ENCODE measurements at places on chromosomes 7 and 10.

GRCh38 chr10:7572391-7572790 lies 94.4 kb downstream of the ITIH5 start:
- DNase-seq: no peak

DNA sequence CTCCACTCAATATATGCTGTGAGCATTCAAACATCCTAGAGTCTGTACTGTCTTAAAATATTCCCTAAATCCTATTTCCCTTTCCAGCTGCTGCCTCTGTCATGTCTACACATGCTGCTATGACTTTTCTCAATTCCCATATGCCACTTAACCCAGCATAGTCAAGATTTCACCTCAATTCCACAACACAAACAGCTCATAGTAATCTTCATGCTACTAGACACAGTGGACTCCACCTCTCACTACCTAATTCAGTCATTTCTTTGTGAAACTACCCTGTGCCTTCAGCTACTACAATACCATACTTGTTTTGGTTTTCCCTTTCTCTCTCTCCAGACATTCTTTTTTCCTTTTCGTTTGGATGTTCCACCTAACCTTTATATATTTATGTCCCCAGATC lies 45.5 kb downstream of the GSAP start:
- no peak for DNase-seq

GRCh38 chr7:39904077-39904486 lies 46.0 kb upstream of the CDK13 start:
- no peak for DNase-seq

GRCh38 chr10:99233000-99233688 lies 2.5 kb downstream of the HPSE2 start:
- no peak for DNase-seq

- DNase-seq: no peak
Observed at GRCh38 chr10:58574058-58574457, 61.4 kb downstream of the BICC1 start.

- DNase-seq: peak; percentile 74
Observed at GRCh38 chr10:102642736-102643335, 1.4 kb upstream of the TRIM8 start.

GRCh38 chr10:107717046-107717445 lies 552.5 kb upstream of the SORCS1 start:
- no peak for DNase-seq

GRCh38 chr7:47239931-47240421 lies 341.9 kb downstream of the TNS3 start:
- DNase-seq: no peak

- no peak for DNase-seq
Observed at GRCh38 chr7:80357530-80357929, 154.3 kb downstream of the GNAT3 start.

GRCh38 chr7:102843850-102844249 lies 69.0 kb upstream of the LRRC17 start:
- no peak for DNase-seq

GRCh38 chr7:19621740-19622139 lies 87.1 kb downstream of the POLR1F start:
- no peak for DNase-seq

DNA sequence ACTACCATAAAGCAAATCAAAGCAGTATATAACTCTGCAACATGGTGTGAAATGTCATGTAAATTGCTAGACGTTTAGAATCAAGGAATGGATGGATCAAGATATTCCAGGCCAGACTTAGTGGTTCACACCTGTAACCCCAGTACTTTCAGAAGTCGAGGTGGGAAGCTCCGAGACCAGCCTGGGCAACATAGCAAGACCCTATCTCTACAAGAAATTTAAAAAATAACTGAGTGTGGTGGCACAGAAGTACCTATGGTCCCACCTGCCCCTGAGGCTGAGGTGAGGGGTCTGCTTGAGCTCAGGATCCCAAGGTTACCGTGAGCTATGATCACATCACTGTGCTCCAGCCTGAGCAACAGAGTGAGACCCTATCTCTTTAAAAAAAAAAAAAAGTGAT lies 2.8 kb upstream of the EZH2 start:
- no peak for DNase-seq

DNA sequence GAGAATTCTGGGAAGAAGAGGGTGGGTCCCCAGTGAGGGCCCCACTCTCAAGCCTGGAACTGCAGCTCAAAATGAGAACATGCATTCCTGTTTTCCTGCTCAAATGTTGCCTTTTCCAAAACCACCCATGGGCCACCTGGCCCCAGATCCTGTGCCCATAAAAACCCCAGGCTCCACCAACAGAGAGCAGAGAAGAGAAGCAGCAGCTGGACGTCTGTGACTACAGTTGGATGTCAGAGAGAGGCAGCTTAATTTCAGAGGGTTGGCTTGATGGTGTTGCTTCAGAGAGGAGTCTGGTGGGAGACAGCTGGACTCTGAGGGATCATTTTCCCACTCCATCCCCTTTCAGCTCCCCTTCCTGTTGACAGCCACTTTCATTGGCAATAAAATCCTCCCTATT lies 256.4 kb downstream of the FZD1 start:
- peak; percentile 35 for DNase-seq

DNA sequence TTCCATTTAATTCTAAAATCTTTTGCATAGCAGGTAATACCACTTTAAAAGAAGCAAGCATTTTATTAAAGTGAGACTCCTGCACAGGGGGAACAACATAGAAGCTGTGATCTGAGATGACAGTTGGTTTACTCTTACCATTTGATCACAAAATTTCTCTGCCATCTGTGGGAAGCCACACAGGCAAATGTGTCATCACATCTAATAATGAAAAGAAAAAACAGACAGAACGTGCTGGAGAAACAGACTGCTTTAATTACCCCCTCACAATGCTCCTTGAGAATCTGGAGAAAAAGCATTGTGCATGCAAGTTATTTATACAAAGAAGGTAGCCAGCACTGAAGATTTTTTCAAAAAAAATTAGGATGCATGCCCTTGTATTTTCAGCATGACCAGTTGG lies 165.2 kb upstream of the PTER start:
- peak; percentile 89 for DNase-seq

DNA sequence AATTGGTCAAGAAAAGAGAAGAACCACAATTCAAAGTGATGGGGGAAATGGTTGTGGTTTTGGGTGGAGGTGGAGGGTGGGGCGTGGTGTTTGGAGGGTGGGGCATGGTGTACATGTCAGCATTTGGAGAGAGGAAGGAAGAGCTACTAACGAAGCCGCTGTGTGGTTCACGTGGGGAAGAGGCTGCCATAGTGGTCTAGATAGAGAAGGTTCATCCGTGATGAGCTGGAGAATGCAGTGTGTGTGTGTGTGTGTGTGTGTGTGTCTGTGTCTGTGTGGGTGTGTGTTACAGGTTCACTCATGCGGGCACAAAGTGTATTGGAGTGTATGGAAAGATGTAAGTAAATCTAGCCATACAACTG lies 6.1 kb upstream of the VCL start:
- DNase-seq: no peak

- no peak for DNase-seq
Observed at GRCh38 chr7:124399941-124400340, 365.7 kb downstream of the GPR37 start.

GRCh38 chr7:86968618-86969017 lies 90.8 kb downstream of the ELAPOR2 start:
- DNase-seq: peak; percentile 45

- DNase-seq: no peak
Observed at GRCh38 chr7:66323114-66323796, 118.1 kb downstream of the TPST1 start.

- DNase-seq: no peak
Observed at GRCh38 chr10:127679642-127680255, 57.2 kb upstream of the FOXI2 start.

DNA sequence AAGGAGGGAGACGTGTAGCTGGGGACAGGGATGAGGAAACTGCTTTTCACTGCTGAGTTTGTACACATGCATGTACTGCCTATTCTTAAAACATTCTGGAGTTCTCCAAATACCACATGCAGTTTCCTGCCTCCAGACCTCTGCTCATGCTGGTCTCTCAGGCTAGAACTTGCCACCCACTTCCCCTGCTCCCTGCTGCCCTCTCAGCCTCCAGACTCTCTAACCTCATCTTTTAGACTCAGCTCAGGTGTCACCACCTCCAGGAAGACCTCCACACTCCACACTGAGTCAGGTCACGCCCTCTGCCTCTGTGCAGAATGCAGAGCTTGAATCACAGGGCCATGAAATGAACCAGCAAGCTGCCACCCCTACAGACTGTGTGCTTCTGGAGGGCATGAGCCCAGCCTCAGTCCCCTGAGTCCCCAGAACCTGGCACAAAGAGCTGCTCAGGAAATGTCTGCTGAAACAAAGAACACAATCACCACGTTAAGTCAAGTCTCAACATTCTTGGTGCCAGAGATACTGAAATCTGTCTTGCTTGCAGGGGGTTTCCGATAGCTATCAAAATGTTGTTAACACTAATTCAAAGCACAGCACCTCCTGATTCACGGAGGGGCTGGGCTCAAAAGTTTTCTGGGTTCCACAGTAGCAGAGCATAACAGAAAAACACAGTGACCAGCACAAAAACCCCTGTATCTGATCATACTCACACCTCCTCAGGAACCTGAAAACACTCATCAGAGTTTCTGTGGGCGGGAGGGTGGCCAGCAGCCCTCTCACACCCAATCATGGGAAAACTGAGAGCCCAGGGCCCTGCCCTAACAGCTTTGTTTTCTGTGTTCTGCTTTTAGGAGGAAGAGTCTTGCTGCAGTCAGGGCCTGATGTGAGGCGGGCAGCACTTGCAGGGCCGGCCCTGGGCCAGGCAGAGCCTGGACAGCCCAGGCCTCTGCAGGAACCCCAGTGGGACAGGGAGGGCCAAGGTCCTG lies 21.1 kb downstream of the FAM53B start:
- DNase-seq: no peak

- peak; percentile 5 for DNase-seq
Observed at GRCh38 chr10:80702143-80702542, 164.4 kb downstream of the SH2D4B start.

DNA sequence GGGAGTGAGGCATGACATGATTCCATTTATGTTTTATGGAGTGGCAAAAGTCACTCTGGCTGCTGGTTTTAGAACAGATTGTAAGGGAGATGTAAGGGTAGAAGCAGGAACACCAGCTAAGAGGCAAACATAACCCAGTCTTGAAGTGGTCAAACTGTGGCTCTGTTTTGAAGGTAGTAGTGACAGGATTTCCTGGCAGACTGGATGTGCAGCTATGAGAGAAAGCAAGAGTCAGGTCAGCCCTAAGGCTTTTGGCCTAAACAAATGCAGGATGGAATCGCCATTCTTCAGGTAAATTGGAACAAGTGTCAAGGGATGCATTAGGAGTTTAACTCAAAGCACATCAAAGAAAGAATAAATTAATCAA lies 175.3 kb upstream of the AGR3 start:
- no peak for DNase-seq

DNA sequence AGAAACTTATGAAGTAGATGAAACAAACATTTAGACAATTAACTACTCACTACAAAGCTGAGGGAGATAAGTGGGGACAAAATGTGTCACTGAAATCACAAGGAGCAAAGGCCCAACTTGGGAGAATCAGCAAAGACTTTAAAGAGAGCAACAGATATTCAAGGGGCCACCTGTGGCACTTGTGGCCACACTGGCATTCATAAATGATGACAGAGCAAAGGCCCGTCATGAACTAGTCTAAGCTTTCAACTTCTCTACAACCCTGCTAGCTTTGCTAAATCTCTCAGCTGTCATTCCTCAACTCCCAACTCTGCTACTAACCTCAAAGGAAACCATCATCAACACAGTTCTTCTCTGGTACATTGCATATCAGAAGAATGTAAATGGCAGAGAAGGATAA lies 178.4 kb downstream of the CPEB3 start:
- no peak for DNase-seq

- DNase-seq: no peak
Observed at GRCh38 chr7:48563334-48563733, 361.0 kb upstream of the CDC14C start.
